ENCODE measurements at places on chromosomes 5 and 9.

DNA sequence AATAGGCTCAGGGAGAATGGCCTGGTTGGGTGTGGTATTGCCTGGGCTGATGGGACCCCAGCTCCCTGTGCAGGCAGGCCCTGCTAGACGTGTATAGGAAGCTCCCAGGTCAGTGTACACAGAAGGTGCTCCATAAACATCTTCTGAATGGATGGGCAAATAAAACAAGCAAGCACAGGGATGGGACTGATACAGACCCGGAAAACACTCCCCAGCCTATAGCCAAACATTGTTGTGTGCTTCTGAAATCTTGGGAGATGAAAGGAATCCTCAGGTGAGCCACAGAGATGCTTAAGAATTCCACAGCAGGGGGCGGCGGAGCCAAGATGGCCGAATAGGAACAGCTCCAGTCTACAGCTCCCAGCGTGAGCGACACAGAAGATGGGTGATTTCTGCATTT is 151.8 kb downstream of the ENTREP1 start:
- DNase-seq, result no peak

- DNase-seq, result no peak
Observed at GRCh38 chr5:170154297-170154696, 48.6 kb downstream of the FOXI1 start.

DNA sequence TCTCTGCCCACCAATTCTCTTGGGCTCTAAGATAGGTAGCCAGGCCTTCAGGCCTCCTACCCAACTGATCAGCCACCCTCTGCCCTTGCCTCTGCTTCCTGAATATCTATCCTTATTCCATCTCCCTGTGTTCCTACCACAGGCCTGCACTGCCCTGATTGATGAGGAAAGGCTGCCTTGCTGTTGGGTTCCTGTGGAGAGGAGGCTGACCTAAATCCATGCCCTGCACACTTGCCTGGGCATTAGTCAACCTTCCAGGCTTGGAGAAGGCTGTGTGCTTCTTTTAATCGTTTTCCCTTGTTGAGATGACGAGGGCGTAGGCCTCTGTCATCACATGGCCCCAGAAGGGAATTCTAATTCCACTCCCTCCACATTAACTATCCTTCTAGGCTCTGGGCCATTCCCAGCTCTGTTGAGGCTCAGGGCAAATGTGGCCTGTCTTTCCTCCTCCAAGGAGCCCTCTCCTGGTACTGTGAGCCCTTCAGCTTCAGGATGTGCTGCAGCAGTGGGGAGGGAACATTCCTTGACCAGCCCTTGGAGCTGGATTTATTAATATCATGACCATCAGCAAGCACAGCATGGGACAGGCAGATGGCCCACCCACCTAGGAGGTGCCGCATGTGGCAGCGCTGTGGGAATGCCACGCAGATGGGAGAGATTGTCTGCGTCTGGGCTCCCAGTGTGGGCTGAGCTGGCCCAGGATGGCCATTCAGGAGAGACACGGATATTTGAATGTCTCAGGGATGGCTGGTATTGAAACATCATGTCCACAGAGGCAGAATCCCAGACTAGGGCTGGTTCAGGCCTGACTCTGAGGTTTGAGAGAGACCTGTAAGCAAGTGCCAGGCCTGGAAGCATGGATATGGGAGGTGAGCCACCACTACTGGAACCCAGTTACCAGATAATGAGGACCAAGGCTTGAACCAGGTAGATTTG is 40.9 kb downstream of the ANGPTL2 start:
- DNase-seq, result no peak

DNA sequence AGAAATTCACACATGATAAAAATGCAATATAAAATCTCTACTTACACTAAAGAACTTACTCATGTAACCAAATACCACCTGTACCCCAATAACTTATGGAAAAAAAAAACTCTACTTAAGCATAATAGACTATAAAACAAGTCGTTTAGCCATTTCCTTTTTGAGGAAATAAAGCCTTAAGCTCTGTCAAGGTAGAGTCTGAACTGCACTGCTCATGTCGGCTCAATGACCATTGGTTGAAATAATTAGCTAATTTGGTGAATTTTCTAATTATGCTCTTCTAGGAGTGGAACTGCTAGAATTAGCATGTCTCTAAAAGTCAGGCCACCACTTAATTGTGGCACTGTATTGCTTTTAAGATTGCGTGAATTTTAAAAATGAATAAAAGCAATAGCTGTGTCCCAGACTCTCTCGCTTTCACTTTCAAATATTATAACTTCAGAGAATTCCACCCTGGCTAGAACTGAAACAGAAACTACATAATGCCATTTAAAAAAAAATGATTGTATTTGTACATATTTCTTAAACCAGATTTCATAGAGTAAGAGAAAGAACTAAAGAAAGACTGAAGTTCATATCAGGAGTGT is 113.0 kb upstream of the PCA3 start:
- DNase-seq, result no peak

DNA sequence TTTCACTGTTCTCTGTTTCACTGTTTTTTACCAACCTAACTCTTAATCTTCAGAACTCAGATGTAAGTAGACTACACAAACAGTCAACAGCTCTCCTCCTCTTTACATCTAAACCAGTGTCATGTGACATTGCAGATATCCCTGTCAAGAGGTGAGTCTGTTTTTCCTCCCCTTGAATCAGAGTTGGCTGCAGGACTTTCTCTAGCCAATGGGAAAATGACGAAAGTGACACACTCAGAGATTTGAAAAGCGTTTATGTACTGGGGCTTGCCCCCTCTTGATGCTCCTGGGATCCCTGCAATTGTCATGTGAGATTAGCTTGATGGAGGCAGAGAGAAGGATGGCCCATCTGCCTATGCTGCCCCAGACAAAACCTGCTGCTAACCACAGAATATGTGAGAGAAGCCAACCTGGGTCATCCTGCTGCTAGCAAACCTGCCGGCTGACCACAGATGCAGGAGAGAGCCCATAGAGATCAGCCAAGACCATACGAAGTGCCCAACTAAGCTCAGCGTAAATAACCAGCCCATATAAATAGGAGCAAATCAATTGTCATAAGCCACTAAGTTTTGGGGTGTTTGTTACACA is 111.1 kb downstream of the ASTN2 start:
- no peak for DNase-seq

GRCh38 chr9:137245450-137246421 is 4.6 kb downstream of the TUBB4B start:
- DNase-seq, result no peak

- peak; percentile 17 for DNase-seq
Observed at GRCh38 chr9:93682155-93682968, 106.0 kb downstream of the PHF2 start.

GRCh38 chr5:18712936-18713485 is 1078.8 kb downstream of the TAF11L14 start:
- no peak for DNase-seq

- DNase-seq, result no peak
Observed at GRCh38 chr5:65927503-65928321, 1.3 kb downstream of the ERBIN start.

DNA sequence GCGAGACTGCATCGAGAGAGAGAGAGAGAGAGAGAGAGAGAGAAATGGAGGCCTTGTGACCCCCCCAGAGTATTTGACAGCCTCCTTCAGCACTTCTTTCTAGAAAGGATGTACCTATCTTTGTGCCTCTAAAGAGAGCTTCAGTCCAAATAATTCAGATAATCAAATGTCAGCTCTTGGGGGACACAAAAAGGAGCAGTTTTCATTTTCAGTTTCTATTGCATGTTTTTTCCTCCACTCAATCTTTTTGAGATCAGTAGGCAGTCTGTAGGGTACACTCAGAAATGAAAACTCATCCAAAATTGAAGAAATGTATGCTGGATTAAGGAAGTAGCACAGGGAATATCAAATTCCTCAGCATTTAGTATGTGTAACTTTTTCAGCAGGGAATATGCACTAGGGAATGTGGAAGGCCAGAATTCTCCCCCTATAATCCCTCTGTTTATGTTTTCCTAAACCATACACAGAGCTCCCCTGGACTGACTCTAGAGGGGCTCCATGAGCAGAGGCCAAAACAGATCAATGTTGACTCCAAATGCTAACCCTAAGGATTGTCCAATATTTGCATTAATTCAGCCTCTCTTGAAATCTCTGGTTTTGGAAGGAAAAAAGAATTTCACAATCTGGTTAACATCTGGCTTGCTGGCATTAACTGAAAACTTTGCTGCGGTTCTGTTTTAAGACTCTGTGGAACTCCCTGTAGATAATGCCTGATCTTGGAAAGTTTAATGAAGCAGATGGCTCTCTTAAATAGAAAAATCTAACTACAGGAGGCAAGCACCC is 250.1 kb downstream of the CEMIP2 start:
- DNase-seq, result no peak

GRCh38 chr5:83145882-83146331 is 68.6 kb downstream of the XRCC4 start:
- no peak for DNase-seq

DNA sequence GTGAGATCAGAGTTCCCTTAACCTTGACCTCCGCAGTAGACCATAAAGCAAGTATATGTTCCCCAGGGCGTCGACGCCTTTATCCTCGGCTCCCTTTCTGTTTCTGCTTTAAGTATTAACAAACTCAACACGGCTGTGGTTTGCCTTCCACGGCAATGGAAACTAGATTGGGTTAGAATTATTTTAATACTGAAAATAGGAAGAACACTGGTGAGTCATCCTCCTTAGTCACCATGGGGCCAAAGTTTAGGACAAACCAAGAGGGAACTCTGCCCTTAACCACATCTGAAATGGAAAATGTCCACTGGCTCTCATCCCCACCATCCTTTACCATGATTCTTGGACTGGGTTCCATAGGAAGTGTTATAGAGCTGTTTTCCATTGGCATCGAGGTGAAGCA is 386.1 kb downstream of the ACTL7B start:
- DNase-seq, result no peak

GRCh38 chr9:2026220-2026997 is 11.3 kb downstream of the SMARCA2 start:
- no peak for DNase-seq

DNA sequence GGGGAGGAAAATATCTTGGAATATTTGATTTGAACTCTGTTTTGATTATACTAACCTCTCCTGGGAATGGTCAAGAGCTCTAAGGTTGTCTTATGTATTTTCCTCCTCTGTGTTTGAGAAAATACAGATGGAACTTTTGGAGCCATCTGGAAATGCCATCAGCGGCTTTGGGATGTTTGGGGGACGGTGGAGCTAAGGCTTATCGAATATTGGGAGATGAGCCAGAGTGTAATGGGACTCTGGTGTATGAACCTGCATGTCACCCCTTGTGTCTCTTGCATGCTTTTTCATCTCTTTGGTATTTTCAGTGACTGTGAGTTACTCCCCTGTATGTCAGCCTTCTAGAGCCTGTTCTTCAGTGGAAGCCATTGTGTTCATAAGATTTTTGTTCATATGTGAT is 180.0 kb upstream of the OTULINL start:
- no peak for DNase-seq

DNA sequence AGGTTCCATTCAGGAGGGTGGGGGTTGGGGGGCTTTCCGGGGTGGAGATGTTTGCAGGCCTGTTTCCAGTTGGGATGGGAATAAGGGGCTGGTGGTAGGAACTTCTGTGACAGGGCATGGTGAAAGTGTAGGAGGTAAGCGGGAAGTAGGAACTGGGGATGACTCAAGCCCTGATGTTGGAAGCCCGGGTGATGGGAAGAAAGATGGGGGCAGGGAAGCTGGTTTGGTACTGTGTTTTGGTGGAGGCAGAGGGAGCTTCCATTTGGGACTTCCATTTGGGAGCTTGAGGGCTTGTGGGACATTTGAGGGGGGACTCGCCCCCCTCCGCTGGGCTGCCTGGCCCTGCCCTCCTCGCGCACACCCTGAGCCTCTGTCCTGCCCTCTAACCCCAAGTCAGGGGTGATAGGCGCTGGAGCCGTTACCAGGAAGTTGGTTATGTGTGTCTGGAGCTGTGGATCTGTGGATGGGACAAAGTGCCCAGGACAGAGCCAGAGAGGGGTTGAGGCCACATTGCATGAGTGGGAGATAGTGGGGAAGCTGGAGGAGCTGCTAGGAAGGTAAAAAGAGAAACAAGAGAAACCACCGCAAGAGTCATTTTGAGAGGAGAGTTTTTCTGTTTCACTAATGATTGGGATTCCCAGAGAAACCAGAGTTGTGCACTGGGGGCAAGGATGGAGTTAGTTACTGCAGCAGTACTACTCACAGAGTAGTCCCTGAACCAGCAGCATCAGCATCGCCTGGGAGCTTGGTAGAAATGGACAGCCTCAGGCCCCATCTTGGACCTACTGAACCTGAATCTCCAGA is 6.6 kb downstream of the RGS14 start:
- no peak for DNase-seq

- no peak for DNase-seq
Observed at GRCh38 chr9:128005923-128006322, 25.1 kb upstream of the EEIG1 start.

DNA sequence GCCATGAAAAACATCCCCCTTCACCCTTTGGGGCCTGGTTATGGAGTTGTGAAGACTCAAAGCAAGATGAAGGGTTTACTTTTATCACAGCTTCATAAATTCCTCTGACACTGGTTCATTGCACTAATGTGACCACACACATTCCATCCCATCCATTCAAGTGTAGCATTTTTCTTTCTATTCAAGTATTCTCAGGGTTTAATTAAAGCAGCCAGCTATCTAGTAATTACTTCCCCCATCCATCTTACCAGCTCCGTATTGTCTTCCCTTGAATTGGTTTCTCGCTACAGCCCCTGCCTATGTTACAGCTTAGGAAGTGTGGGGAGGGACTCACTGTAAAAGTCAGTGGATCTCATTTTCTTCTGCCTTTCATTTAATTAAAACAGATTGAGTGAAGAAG is 387.0 kb upstream of the RFX3 start:
- no peak for DNase-seq

DNA sequence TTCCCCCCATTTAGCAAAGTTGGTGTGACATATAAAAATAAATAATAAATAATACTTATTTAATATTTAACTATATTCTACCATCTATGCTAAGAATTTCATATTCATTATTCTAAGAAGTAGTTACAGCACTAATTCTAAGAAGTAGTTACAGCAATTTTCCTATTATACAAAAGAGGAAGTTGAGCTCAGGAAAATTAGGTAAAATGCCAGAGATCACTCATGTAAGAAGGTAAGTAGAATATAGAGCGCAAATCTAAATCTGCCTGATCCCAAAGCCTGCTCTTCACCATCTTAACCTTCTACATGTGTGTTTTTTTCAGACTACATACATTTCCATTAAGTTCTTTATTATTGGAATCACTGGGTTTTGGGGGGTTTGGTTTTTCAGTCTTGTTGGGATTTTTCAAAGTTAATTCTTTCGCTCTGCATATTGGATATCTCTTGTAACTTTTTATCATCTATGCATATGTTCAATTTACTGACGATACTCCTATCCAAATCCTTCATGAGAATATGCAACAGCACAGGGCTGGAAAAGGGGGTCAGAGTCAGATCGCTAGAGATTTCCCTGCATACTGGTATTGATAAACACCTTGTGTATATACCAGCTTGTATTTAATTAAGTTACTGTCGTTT is 852.1 kb downstream of the MAT2B start:
- no peak for DNase-seq

GRCh38 chr9:37251452-37251851 is 131.1 kb downstream of the ZCCHC7 start:
- no peak for DNase-seq
